ENCODE measurements at places on chromosomes 2 and 18.
A peak's percentile ranks its signal among the peaks of the same experiment; 100 is the strongest.

DNA sequence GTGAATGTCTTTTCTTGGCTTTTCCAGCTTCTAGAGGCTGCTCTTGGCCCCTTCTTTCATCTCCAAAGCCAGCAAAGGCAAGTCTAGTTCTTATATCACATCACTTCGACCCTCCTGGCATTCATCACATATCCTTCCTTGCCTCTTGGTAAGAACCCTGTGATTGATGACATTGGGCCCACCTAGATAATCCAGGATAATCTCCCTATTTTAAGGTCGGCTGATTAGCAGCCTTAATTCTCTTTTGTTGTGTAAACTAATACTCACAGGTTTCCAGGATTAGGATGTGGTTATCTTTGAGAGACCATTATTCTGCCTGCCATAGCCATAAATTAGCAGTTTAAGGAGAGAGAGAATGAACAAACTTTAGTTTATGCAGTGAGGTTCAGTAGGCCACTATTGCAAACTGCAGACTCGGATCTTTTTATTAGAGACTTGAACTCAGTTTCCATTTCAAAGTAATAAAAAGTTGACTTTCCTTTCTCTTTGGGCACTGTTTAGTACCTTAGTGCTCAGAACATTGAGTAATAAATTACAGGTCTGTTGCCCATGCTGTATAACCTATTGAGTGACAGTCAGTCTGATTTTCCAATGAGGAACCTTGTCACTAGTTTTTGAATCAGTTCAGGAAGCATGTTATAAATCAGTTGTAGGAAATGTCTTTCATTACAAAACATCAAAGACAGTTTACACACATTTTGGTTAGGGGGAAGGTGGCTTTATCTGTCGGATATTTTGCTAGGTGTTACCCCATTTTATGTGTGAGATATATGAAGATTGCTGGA lies 4.5 kb downstream of the NDUFV2 start:
- no peak for DNase-seq

GRCh38 chr2:212271583-212271982 lies 267.0 kb downstream of the ERBB4 start:
- no peak for DNase-seq

- no peak for DNase-seq
These were observed 138.4 kb downstream of the GALNT3 start for GRCh38 chr2:165655661-165656060.

DNA sequence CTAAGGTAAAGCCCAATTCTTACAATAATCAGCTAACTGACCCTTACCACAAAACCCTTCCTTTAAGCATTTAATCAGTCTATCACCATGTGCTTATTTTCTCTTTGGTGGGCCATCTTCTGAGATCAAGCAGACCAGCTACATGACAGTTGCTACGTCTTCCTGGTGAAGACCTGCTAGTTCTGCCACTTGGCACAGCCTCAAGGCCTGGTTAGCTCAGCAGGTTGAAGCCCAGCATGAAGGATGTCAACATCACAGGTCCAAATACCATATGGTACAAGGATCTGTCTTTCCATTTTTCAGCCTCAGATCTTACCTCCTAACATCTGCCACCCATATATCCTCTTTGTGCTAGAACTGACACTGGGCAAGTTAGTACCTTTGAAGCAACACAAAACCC lies 636.9 kb downstream of the LRP1B start:
- DNase-seq: no peak

DNA sequence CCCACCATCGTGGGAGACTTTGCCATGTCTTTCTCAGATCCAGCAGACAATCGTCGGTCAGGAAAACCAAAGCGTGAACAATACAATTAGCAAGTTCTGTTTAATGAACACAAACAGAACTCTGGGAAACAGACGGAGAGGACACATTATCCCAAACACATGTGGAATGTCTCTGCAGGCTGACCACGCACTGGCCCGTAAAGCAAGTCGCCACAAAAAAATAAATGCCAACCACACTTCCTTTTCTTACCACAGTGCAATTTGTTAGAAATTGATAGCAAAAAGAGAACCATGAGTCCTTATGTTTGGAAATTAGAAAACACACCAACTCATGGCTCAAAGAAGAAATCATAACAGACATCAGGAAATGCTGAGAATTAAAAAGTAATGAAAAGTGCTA lies 210.9 kb downstream of the TWIST2 start:
- DNase-seq: peak; percentile 63

DNA sequence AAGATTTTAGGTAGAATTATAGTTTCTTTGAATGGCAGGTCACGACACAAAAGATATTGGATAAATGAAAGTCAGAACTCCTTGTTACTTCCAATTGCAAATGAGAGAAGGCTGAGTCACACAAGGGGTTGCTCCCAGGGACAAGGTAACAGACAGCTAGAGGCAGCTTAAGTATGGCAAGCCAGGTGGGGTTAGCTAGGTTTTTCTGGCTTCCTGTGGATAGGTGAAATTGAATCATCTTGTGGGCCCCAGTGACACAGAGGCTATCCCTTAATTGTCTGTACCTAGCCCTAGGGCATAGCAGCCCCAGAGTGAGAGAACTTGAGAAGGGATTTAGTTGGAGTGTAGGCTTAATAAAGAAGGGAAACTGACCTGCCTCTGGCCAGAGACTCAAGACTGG lies 407.7 kb upstream of the SLC8A1 start:
- no peak for DNase-seq

- no peak for DNase-seq
These were observed 104.0 kb upstream of the REV1 start for GRCh38 chr2:99593692-99594427.

DNA sequence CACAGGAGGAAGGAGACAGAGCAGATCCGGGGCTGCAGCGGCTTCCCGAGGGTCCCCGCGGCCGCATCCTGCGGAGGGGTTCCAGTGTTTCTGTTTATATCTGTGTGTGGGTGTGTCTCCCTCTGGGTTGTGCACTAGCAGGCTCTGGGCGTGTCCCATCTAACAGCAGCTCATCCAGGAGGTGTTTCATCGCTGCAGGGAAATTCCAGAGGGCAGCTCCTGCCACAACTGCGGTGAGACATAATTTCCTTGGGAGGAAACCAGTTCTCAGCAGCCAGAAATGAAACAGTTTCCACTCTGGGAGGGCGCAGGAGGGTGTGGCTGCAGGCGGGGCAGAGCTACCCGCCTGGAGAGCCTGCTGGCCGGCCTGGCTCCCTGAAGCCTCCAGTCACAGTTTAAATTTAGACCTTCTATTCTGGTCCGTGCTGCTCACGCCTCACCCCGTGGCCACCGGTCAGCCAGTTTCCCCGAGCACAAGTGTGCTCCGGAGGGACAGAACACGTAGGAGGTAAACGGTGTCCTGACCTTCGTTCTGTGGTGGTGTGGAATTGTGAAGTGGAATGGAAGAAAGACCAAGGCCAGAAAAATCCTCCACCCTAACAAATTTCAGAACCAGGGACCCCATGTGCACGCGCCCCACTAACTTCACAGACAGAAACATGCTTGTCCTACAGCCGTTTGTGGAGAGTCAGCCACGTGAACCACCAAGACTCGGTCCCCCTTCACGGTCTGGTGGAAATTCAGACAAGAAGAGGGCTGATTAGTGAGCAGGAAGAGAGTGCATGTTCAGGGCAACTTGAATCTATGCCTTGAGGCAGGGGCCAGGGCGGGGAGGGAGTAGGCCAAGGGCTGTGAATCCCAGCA lies 50.2 kb downstream of the TEX44 start:
- DNase-seq: peak; percentile 93

GRCh38 chr2:46413111-46413510 lies 66.3 kb upstream of the TMEM247 start:
- no peak for DNase-seq

GRCh38 chr18:50836521-50836957 lies 16.7 kb upstream of the MRO start:
- DNase-seq: peak; percentile 73

- no peak for DNase-seq
These were observed 107.0 kb downstream of the STRN start for GRCh38 chr2:36859366-36859792.
